ENCODE measurements at places on chromosomes 12 and 14.

DNA sequence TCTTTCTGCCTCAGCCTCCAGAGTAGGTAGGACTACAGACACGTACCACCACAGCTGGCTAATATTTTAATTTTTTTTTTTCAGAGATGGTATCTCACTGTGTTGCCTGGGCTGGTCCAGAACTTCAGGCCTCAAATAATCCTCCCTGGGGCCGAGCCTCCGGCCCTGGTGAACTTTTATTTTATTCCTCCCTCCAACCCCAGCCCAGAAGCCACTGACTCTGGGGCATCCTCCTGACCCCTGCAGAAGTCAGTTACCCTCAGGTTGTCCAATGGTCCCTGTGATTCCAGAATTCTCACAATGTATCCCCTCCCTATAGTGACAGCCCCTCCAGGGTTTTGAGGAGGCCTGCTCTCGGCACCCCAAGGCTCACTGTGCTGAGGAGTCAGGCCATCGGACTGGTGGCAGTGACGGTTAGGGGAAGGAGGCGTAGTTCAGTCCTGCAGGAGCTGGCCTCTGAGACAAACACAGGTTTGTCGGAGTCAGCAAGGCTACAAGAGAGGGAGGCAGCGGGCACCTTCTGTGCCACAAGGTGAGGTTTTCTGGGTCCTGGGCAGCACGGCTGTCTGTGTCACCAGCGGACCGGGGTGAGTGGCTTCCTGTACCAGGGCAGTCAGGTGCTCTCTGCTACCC lies 19.4 kb upstream of the FIGNL2 start:
- DNase-seq = no peak

DNA sequence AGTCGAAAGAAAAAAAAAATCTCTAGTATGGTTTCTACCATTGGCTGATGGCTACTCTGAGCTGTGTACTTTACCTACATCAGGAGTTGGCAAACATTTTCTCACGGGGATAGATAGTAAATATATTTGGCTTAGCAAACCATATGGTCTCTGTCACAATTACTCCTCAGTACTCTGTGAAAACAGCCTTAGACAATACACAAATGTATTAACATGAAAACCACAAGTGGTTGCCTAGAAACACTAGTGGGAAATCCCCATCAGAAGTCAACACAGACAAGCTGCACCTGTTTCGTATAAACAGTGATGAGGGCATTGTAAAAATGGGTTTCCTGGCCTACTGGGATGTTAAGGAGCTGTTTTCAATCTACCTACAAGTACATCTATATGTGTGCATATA lies 84.6 kb upstream of the NAV3 start:
- DNase-seq = peak; percentile 78

DNA sequence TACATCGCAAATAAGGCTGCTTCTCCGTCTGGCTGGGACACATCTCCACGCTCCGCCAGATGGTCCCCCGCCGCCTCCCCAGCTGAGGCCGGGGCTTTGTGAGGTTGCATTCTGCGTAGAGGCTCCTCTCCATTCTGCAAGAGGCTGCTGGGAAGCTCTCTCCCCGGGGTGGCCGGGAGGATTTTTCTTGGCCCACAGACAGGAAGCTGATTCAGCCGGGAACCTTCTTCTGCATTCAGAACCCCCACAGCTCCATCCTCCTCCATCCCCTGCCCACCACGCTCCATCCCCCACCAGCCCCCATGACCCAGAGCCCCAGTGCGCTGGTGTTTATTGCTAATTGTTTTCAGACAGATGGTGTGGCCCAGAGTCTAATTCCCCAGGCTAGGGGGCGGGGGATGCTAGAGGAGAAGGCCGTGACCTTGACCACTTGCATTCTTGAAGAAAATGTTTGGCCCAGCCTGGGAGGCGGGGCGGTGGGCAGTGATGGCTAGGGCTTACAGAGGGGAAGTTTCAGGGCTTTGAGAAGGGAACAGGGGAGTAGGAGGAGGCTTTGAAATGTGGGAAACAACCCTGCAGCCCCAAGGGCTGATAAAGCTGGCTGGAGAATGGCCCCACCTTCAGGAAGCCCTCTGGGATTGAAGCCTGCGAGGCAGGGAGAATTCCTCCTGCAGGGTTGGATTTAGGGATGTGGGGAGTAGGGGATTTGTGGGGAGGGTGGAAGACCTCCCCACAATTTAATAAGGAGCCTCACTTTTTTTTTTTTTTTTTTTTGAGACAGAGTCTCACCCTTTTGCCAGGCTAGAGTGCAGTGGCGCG lies 88.5 kb upstream of the NCOR2 start:
- no peak for DNase-seq

DNA sequence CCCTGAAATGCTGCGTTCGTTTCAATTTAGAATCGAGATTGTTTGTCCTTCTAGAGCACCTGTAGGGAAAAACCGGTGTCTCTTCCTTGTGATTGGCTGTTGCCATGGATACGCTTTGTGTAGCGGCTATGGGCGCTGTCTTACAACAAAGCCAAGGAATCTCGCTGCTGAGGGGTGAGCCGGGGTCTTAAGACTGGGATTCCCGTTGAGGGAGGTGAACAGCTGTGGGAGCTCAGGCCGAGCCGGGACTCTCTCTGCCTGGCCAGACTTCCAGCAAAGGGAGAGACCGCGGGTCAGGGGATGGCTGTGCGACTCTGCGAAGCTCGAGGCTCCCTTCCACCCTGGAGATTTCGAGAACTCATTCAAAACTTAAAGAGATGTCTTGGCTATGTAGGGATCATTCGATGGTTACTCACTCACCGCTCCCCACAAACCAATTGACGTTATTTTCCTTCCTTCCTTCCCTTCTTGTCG lies at the start of the genes LRRIQ1 and TSPAN19:
Gene LRRIQ1, plus strand, starts transcription at position 118 of the 474 bp plus-strand sequence. CDS start 1,826 bp downstream, outside the sequence.
Gene TSPAN19, minus strand, starts transcription at position 44 of the 474 bp plus-strand sequence. CDS start 6,331 bp downstream, outside the sequence.
- DNase-seq = peak; percentile 83

DNA sequence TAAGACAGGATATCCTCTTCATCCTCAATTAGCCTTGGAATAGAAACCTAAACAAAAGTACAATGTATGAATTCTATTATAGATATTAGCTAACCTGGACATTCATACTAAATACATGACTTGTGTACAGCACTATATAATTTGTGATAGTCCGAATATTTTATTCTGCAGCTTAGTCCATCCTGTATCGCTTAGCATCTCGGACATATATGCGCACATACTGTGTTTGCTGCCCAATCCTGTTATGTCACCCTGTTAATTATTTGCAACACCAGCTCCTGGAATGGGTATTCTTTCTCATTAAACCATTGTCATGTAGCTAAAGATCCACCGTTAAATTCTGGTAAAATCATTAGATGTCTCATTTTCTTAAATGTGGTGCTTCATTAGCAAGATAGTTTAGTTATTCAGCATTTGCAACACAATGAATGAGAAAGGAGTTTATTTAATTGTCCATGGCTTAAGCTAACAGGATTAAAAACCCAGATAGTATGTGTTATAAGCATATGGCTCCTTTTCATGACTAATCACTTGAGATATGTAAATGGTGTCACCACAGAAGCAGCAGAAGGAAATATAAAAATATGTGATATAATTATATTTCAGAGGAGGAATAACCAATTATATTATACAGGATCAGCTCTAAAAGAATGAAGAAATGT lies 156.0 kb upstream of the ARHGAP5 start:
- DNase-seq = no peak

DNA sequence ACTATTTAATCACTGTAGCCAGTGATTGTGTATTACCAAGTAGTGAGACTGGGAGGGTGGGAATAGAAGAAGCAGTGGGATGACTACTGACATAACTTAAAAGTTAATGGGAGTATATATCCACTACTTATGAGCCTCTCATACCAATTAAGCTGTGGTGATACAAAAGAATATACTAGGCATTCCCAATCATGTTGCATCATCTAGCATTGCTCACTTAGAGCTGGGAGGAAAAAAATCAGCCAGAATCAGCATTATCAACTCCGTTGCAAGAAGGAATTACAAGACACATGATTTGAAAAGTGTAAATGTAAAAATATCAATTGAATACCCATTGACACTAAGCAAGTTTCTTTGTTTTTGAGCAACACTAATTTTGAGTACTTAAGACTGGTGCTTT lies 745 bp upstream of the PPP1R36 start:
- DNase-seq = no peak

DNA sequence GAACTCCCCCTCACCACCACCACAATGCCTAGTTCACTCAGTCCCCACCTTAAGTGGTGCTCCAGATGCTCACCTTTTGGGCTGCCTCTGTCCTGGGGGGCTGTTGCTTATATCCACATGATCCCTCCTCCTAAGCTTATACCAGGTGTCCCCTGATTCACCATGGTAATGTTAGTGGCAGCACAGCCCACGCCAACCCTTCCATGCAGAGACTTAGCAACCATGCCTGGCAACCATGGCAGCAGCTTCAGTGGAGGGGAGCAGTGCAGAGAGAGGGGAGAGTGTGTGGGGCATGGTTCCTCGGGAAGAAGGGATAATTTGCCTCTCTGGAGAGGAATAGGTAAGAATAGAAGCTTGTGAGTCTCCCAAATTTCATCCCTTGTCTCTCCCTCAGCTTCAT lies 1.2 kb upstream of the DDN start:
- DNase-seq = no peak

- no peak for DNase-seq
These were observed 324.5 kb downstream of the PCNX1 start for GRCh38 chr14:71231521-71232393.

DNA sequence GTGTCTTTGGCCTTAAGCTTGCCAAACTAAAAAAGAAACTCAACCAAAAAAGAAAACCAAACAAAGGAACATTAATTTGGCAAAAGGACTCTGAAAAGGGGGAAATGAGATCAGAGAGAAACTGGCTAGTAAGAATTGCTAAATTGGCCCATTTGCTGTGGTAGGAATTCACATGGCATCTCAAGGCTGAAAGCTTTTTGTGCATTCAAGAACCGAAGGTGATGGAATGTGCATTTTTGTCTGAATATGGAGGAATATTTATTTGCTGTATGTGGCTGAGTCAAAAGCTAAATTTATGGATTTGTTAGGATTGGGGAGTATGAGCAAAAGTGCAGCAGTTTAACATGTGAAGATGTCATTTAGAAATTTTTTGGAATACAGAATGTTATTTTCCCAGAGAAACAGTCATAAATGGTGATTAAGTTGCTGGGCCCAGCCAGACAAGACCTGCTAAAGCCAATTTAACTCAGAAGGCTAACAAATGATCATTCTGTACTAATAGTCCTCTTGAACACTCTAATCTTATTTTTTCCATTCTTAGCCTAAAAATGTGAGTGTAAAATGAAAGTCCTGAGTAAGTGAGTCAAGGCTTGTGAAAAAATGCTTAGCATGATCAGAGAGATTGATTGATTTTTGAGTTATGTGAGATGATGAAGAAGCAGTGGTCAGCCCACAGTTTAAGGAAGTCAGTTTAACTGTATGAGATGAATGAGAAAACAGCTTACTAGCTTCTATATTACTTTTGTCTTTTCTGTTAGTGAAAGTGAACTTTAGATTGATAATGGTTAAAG lies 94.1 kb downstream of the ANO6 start:
- no peak for DNase-seq

GRCh38 chr14:69501423-69501838 lies 16.9 kb downstream of the PLEKHD1 start:
- DNase-seq = no peak

DNA sequence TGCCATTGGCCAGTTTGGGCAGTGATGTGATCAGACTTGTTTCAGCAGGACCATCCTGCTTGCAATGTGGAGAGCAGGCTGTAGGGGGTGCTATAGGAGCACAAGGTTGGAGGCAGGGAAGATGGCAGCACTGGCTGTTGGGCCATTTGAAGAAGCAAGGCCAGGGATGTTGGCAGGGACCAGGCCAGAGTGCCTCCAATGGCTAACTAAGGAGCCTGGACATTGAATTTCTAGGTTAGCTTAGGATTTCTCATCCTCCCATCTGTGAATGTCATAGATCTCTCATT lies 23.5 kb downstream of the FGF23 start:
- peak; percentile 60 for DNase-seq

GRCh38 chr12:24615967-24616411 lies 332.9 kb downstream of the BCAT1 start:
- no peak for DNase-seq

GRCh38 chr12:57621497-57622292 lies 10.5 kb downstream of the ARHGEF25 start:
- peak; percentile 57 for DNase-seq

Measured in NCI-H1930 (cell line).